RWPE1 (cell line): ENCODE measurements at places on chromosomes 7 and 10.
A peak's percentile ranks its signal among the peaks of the same experiment; 100 is the strongest.

DNA sequence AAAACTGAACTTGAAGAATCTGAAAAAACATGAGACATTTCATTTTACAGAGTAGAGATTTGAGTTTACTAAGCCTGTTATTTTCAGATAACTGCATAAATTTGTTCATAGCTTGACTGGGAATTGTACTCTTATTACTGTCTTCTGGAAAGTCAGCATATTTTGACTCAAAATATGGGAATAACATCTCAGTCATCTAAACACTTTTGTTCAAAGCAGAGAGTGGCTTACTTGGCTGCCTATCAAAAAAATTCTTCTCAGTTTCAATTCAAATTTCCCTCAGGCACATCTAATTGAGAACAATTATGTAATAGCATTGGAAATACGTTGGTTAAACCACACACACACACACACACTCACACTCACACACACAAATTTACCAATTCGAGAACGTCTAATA lies 384.6 kb downstream of the ARL4A start:
- no peak for DNase-seq

GRCh38 chr10:115093286-115093775 lies at the start of gene ATRNL1:
Gene ATRNL1 (plus strand): TSS chr10:115093365. CDS start chr10:115093751, 386 bp downstream.
- DNase-seq = no peak

DNA sequence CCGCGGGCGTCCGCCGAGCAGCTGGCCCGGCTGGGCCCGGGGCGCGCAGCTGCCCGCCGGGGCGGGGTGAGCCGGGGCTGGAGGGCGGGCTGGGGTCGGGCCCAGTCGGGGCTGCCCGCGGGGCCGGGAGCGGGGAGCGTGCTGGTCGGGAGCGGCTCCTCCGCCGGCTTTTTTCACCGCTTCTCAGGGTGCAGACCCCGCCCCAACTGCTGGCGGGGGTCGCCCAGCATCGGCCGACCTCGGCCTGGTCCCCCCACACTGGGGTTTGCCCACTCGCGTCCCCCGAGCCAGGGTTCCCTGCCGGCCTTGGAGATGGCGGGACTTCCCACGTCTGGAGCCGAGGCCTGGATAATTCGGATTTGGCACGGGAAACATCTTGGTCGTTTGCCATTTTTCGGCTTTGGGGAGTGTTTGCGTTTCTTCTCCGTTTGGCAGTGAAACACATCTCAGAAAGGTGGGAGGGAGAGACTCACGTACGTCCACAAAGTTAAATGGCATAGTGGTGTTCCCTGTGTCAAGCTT lies 432 bp downstream of the TMEM248 start:
- DNase-seq = peak; percentile 48

DNA sequence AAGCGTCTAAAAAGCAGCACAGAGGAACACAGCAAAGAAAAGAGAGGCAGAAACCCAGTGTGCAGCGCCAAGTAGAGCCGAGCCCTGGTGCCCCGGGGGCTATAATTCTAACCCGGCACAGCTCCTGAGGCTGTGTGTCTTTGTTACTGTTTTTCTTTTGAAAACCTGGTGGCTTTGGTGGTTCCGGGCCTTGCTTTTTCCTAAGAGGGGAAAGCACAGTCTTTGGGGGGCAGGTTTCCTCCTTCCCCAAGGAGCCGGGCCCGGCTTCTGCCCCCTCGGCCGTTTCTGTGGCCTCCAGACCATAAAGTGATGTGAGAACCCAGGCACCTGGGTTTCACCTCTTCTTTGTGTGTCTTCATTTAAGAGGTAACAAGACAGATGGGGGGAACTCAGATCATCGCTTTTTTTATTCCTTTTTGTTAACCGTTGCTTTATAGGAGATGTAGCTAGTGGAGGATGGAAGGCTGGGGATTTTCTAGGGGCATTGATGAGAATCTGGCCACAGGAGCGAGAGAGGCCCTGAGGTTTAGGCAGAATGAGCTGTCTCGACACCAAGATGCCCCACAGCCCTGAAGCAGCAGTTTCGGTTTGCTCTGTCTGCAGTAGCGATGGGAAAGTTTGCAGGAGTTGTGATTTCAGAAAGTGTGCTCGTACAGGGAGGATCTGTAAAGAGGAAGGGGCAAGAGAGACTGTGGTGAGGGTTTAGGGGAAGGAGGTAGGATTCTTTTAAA lies 367.8 kb upstream of the GALNT17 start:
- no peak for DNase-seq

- DNase-seq = no peak
Observed at GRCh38 chr10:58672845-58673244, 160.2 kb downstream of the BICC1 start.

- no peak for DNase-seq
Observed at GRCh38 chr7:155653803-155654202, 9.3 kb downstream of the RBM33 start.

GRCh38 chr7:104124469-104124868 lies 83.3 kb downstream of the ORC5 start:
- DNase-seq = no peak

GRCh38 chr10:930625-931325 lies 730 bp downstream of the LARP4B start:
- peak; percentile 59 for DNase-seq

GRCh38 chr7:43294080-43294630 lies 181.7 kb downstream of the HECW1 start:
- peak; percentile 82 for DNase-seq

DNA sequence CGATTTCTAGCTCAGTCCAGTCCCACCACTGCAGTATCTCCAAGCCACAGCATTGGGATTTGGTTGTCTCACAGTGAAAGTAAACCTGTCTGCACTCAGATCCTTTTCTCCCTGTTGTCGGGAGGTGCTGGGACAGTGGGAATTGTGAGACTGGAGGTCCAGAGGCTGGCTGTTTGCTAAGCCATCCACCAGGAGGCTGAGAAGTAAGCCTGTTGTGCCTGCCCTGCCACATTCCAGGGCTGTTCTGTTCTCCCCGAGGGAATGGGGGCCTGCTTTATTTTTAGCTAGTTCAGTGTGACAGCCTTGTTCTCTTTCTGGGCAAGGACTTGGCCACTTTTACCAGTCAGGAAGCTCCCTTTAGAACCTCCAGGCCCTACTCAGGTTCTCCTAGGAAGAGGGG lies 54.9 kb downstream of the HK1 start:
- DNase-seq = peak; percentile 86

DNA sequence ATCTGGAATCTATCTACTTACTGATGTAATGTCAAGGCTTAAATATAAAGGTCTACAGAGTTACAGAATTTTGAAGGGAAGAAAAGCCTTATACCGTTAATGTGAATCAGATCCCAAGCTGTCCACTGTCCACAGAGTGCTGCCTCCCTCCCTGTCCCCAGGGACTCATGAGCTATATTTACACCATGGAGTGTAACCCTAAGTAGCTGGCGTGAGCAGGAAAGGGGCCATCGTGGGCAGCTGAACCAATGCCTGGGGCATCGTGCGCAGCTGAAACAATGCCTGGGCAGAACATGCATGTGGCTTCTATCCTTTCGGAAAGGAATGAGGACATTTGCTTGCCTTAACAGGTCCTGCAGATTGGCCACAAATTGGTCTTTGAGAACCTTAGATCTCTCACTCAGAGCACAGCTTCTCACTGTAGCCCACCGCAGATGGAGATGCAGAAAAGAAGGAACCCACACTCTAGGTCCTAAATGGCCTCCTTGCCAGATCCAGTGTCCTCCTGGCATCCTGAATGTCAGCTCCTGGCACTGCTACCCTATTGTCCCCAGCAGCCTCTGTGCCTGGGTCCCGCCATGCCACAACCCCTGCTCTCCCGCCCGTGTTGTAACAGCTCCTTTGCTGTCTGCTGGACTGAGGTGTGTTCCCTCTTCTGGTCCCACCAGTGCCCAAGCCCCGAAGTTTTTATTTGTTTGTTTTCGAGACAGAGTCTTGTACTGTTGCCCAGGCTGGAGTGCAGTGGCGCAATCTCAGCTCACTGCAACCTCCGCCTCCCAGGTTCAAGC lies 30.3 kb downstream of the CCDC3 start:
- DNase-seq = no peak

DNA sequence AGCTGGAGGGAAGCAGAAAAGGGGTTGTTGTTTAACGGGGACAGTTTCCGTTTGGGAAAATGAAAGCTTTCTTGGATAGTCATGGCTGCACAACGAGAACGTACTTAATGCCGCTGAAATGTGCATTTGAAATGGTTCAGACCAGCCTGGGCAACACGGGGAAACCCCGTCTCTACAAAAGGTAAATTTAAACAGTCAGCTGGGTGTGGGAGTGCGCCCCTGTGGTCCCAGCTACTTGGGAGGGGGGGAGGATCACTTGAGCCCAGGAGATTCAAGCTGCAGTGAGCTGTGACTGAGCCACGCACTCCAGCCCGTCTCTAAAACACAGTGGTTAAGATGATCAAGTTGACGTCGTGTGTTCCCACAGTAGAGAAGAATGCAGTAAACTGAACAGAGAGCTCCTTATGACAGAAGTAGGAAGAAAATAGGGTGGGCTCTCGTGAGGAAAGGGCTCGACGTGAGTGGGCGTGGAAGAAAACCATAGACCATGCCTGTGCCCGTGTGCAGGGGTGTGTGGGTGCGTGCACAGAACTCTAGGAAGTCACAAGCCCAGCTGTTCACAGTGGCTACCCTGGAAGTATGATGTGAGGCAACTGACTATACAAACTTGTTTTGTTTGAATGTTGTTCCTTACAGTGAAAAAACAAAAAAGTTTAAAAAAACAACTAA lies 4.1 kb upstream of the FUOM start:
- DNase-seq = no peak

DNA sequence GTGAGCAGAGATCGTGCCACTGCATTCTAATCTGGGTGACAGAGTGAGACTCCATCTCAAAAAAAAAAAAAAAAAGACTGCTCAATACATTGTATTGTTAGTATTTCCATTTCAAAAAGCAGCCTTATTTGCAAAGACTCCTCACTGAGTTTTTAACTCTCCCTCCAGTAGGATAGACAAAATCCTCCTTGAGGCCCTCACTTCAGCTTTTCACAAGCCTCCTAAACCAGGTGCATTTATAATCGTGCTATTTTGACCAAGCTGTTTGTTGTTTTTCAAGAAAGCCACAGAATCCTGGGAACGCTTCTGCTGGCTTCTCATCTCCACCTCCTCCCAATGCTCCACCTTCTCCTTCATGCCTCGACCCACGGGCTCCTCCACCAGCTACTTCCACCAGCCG lies 6.3 kb upstream of the DDIT4 start:
- DNase-seq = no peak

DNA sequence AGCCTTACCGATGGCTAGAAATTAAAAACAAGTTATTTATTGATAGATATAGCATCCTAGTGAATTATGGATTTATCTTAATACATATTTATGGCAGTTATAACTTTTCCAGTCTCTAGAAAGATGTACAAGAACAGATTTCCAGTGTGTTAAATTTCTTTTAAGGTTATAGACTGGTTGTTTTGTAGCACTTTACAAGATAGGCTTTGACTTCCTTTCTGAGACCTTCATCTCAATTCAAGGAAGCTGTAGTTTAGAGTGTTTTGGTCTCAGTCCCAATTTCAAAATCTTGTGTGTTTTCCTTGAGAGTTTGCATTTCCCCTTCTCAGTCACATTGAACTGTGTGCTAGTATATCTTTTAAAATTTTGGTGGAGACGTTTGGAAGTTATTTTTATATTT lies 30.1 kb downstream of the PLEKHA1 start:
- no peak for DNase-seq

DNA sequence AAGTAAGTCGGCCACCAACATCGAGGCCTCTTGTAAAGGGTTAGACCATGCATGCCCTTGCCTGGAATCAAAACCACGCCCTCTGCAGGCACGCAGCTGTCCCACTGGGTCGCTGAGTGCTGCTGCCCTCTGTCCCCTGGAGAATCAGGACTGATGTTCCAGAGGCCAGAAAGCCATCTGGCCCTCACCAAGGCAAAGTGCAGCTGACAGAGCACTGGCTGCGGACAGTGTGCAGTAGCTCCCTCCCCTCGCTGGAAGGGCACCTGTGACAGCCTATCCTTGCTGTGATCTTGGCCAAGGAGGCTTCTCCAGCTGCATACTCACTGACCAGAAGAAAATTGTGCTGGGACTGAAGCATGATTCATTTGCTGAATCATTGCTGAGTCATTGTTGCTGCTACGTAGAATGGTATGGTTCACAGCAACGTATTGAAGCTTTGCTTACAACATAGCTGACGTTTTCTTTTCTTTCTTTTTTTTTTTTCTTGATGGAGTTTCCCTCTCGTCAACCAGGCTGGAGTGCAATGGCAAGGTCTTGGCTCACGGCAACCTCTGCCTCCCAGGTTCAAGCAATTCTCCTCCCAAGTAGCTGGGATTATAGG lies 30.4 kb downstream of the DDC start:
- DNase-seq = peak; percentile 90

GRCh38 chr10:87804939-87805569 lies 13.0 kb downstream of the ATAD1 start:
- no peak for DNase-seq

GRCh38 chr10:3102720-3103427 lies 35.5 kb downstream of the PFKP start:
- DNase-seq = no peak

DNA sequence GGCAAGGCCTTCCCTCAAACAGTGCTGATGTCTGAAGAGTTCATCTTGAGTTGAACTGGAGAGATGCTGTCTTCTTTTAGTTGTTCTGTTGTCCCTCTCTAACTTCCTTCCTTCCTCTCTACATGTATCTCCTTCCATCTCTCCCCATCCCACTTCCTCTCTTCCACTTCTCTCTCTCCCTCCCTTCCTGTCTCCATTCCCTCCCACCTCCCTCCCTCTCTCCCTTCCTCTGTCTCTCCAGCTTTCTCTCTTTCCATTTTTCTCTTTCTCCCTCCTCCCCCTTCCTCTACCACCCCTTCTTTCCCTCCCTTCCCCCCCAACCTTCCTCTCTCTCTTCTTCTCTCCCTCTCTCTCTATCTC lies 40.7 kb upstream of the TNS3 start:
- DNase-seq = no peak

GRCh38 chr10:121788717-121789116 lies 139.1 kb downstream of the ATE1 start:
- no peak for DNase-seq

- no peak for DNase-seq
Observed at GRCh38 chr7:157442456-157442855, 105.7 kb downstream of the DNAJB6 start.

DNA sequence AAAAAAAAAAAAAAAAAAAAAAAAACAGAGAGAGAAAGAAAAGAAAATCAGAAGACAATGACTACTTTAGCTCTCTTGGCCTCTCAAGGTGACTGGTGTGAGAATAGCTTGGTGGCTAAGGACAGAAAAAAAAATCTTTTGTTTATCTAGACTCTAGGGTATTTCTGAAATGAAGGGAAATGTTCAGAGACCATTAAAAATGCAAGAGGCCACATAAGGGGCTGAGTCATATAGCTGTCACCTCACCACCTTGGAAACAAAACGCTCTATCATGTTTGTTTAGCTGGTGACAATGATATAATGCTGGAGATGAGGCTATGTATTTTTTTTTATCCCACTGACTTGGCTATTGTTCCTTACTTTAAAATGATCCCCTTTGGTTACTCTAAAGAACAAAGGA lies 287.0 kb upstream of the CDC14C start:
- DNase-seq = no peak
